ENCODE measurements at places on chromosomes 11 and 22.

DNA sequence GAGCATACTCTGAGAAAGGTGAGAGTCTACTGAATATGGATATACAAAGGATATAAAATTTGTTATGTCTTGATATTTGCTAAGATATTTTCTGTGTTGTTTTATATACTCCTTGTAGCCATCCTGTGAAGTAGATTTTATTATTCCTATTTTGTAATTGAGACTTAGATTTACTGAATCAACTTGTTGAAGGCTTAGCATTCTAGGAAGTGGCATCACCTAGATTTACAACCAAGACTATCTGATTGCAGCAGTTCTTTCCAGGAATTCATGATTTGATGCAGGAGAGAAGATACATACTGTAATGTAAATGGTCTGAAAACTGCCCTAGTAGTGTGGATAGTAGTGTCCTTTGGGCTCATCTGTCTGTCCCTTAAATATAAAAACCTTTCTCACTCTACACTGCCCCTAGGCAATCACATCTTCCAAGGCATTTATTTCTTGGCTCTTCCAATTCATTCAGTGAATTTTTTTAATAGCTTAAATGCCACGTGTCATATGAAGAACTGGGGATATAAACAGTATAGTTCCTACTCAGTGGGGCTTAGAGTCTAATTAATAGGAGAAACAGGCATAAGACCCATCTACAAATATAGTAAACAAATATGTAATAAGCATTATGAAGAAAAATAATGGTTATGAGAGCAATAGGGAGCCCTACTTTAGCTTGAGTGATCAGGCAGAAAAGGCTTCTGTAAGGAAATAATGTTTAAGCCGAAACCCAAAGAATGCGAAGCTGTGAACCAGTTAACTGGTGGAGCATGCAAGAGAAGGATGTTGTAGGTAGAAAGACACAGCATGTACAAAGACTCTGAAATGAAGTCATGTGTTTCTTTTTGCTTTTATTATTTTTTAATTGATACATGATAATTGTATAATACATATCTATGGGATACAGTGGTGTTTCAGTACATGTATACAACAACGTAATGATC, 13.6 kb downstream of the IPO7 start:
- no peak for DNase-seq

DNA sequence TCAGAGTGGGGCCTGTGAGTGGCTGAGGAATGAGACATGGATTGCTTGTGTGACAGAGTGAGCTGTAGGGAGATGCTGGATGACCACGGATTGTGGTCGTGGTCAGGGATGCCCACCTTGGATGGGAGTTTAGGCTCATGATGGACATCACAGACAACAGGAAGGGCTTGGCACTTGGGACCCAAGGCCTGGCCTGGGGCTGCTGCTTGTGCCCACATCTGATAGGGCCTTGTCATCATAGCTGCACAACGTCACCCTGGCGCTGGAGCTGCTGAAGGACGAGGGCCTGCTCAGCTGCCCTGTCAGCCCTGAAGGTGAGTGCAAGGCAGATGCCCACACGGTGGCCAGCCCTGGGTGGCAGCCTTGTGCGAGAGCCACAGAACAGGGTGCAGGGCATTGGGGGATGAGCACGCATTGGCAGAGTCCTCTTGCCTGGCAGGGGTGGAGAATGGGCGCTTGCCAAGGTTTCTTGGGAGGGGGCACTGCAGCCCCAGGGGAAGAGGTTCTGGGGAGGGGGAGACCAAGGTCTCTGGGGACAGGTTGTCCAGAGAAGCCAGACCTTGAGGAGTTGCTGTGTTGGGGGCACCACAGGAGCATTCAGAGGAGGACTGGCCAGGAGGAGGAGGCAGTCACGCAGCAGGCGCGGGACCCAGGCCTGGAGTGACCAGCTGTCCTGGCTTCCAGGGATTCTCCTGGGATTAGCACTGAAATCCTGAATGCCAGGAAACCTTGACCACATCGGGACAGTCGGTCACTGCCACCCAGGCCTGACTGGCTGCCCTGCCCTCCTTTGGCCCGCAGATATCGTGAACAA, 25.0 kb downstream of the PARVG start:
- no peak for DNase-seq

DNA sequence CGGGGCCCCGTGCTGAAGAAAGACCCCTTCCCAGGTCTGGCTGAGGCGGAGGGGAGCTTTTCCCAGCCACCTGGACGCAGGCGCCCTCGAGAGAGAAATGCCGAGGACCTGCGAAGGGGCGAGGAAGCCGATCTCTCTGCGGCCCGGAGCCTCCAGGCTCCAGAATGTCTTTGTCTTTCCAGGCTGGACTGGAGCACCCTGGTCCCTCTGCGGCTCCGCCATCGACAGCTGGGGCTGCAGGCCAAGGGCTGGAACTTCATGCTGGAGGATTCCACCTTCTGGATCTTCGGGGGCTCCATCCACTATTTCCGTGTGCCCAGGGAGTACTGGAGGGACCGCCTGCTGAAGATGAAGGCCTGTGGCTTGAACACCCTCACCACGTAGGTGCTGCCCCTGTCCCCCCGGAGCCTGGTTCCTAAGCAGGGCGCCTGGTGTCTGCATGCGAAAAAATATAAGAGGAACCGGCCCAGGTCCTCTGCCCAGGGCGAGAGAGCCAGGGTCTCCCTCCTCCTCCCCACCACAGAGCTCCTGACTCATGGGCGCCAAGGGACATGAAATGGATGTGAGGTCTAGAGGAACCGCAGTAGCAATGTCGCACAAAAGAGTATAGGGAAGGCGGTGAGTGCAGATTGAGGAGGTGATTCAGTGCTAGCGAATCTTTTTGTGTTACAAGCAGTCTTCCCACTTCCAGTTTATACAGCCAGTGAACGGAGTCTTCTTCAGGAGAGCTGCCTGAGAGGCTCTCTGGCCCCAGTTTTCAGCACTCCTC, 11.0 kb downstream of the GLB1L2 start:
- no peak for DNase-seq

DNA sequence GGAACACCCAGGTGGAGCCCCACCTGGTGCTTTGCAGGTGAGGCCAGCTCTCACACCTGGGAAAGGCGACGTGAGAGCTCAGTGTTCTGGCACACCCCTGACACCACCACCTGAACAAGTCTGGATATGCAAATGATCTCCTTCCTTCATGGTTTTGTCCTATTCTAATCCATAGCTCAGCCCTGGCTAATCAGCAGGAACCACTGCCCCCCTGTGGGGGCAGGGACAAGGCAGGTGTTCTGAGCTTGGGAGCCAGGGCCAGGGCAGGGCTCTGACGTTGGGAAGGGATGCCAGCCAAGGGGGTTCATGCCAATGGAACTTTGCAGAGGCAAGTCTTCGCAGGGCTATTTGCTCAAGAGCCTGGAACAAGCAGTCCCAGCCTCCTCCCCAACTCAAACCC, 144.2 kb downstream of the TRIM29 start:
- no peak for DNase-seq

- no peak for DNase-seq
Measured at GRCh38 chr22:28978158-28978557, 83.5 kb downstream of the C22orf31 start.

GRCh38 chr11:68120273-68121066, 718 bp downstream of the CHKA start:
- DNase-seq = peak; percentile 47

- no peak for DNase-seq
Measured at GRCh38 chr11:71200761-71201160, 51.6 kb downstream of the SHANK2 start.

DNA sequence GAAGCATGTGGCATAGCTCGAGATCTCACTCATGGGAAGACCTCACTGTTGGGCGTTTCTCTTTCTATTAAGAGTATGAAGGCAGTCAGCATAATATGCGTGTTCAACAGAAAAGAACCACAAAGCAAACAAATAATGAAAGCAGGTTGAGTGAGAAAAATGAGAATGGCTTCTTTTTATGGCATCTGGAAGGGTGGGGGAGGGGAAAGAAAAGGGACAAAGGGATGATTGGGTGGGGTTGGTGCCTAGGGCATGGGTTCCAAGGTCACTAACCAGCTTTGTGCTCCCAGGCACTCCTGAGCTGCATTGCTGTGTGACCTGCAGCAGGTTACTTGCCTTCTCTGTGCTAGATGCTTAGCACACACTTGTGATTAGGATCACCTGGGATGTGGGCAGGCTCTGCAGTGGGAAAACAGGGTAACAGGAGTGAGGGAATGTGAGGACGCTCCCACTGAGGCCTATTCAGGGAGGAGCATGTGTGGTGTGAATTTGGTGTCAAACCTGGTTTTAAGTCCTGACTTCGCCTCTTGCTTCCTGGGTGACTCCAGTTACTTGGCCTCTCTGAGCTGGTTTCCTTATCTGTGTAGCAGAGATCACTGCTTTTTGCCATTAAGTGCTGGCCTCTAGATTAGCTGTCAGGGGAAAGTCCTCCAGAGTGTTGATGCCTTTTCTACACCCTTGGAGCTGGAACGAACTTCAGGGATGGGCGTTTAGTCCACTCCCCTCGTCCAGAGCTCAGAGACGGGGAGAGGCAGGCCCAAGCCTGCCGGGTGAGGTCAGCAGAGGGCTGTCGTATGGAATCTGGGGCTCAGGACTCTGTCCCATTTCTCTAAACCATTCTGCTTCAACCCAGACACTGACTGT, 74.8 kb downstream of the KIAA1671 start:
- DNase-seq = no peak

GRCh38 chr22:33467620-33468095, 409.5 kb upstream of the SYN3 start:
- no peak for DNase-seq

GRCh38 chr11:57983191-57983590, 40.5 kb upstream of the OR9Q1 start:
- no peak for DNase-seq

- no peak for DNase-seq
Measured at GRCh38 chr11:45410391-45411227, 124.5 kb upstream of the SYT13 start.

- no peak for DNase-seq
Measured at GRCh38 chr22:41907436-41908401, 7.2 kb downstream of the SHISA8 start.

DNA sequence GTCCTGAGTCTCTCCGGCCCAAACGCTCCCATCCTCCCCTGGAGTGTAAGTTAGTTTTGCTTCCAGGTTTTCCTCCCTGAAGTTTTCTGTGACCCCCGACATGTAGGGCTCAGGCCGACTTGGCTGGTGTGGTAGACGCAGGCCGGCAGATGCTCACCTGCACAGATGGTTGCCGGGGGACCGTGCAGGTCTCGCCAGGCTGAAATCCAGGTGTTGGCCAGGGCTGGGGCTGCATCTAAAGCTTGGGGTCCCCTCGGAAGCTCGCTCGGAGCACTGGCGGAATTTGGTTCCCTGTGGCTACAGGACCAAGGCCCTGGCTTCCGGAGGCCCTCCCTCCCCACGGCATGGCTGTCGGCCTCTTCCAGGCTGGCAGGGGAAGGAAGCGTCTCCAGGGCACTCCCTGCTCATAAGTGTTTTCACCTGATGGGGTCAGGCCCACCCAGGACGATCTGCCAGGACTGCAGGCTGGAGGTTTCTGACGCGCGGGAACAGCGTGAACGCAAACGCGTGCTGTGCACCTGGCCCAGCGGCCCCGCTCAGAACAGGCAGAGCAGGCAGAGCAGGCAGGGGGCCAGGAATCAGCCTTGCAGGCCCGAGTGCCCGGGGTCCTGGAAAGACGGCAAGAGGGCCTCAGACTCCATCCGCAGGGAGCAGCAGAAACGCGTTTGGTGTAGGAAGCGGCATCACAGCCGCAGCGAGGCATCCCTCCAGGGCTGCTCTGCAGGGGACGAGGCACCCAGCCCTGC, 258.2 kb downstream of the BRD1 start:
- DNase-seq = no peak

- DNase-seq = no peak
Measured at GRCh38 chr11:115722711-115723110, 218.5 kb upstream of the CADM1 start.

GRCh38 chr11:108170184-108170583, 48.8 kb downstream of the ACAT1 start:
- peak; percentile 52 for DNase-seq

GRCh38 chr11:12184699-12185098, 74.3 kb downstream of the MICAL2 start:
- DNase-seq = no peak

DNA sequence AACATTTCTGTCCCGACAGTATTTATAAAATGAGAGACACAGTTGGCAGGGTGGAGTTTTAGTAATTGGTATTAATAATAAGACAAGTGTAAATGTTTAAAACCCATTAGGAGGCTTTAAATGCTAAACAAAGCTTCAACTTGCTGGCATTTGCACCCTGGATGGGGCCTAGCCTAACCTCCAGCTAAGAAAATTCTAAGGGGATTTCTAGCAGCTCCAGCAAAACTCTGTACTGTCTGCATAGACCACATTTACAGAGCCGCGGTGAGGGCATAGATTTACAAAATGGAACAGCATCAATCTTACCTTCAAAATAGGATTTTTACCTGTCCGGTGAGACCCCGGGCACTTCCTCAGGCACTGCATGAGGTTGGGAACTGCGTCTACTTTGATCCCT, 113.9 kb upstream of the ANO1 start:
- DNase-seq = no peak

DNA sequence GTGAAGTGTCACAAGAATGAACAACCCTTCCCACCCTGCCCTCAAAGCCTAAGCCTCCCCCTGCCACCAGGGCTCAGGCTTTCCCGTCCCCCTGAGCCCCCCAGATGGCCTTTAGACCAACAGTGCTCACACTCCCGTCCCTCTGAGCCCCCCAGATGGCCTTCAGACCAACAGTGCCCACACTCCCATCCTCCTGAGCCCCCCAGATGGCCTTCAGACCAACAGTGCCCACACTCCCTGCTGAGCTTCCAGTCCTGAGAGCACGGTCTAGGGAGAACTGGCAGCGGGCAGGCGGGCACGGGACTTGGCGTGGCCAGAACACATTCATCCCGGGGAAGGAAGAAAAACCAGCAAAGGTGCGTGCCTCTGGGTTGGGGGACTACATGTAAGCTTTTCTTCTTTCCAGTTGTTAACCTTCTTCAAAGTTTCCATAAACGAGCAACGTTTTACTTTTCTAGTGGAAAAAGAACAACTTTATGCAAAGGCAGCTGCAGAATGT, 2.5 kb downstream of the MRGPRG start:
- no peak for DNase-seq

GRCh38 chr11:64266339-64266738, 15.0 kb downstream of the PLCB3 start:
- DNase-seq = no peak

GRCh38 chr11:111299101-111300026, 1.0 kb downstream of the POU2AF3 start:
- no peak for DNase-seq

DNA sequence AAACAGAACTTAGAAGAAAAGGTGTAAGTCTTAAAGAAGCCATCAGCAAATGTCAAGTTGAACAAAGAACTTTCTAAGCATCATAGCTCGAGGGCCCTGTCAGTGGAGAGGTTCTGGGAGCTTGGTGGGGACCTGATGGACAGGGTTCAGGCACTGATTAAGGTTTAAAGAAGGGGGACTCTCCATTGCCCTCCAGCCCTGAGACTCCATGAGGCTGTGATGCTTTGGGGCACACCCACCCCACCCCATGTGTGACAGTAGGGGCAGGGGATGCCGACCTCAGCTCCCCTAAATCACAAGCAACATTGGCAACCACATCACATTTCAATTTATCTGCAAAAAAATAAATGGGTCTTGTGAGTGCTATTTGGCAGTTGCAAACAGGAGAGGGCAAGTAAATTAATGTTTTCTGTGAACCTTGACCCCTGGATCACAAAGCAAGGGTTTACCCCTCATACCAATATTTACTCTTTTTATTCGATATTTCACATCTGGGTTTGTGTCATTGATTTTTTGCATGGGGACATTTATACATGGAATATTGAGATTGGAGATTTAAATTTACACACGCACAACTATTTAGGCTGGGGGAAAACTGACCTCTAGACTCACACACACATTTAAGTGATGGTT, 37.1 kb upstream of the ANO1 start:
- DNase-seq = no peak
